Endothelial cell (in vitro differentiated cells): ENCODE measurements at places on chromosomes 16 and 17.

GRCh38 chr16:71289732-71290062 lies 495 bp upstream of the CMTR2 start:
- no peak for DNase-seq

- DNase-seq = no peak
Measured at GRCh38 chr17:46154151-46154816, 38.9 kb downstream of the KANSL1 start.

DNA sequence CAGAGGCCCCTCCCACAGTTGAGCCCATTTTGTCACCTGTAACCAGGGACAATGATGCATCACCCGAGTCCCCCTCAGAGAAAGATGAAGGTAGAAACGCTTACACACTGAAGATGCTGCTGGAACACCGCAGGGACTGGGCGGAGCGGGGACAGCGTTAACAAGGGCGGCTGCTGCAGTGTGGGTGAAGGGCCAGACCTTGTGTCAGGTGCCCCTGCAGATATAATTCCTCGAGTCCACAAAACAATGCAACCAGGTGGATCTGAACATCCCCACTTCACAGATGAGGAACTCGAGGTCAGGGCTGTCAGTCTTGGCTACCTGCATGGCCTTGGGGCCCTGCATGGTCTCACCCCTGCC lies 6.3 kb upstream of the MAPK7 start:
- DNase-seq = no peak

- no peak for DNase-seq
Measured at GRCh38 chr16:50539053-50539695, 9.0 kb upstream of the NKD1 start.

DNA sequence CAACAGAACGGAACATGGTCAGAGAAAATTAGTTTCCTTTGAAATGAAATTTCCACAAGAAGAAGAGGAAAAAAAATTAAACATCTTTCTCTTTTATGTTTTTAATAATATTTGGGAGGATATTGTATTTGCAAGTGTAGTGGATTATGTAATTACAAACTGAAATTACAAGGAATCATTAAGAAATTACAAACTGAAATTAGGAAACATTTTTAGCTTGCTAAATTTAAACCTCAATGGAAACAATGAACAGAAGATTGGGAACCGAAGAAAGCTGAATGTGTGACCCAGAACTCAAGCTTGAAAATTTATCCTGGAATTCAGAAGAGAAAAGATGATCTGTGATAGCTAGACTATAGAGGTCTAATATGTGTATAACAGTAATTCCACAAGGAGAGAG lies 4.4 kb upstream of the PIK3R5 start:
- DNase-seq = no peak

DNA sequence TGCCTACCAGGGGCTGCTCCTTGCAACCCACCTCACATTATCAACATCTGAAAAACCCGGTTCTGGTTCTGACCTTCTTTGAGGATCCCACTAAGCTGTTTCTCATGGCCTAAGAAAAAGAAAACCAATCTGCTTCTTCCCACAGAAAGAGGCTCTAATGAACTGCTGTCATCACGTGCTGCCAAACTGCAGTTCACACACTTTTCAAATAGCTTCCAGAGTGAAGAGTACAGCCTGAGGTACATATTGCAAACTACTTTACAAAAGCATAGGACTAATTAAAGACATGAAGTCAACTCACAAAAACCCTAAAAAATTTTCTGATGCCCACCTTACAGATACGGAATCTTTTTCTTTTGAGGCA lies 36.7 kb downstream of the SMG6 start:
- DNase-seq = no peak

- no peak for DNase-seq
Measured at GRCh38 chr17:75654176-75654575, 12.8 kb downstream of the RECQL5 start.
